ENCODE measurements at places on chromosomes 1 and 21. TPM values are rescaled to one million over a fixed set of nuclear protein-coding genes. Genes with fewer than 3 reads are reported as not detected.

LAPTM5 gene
- polyA plus RNA-seq = 5.4 TPM

- no peaks in the 10 kb centered on the region for H3K27me3 ChIP-seq
- H3K27ac ChIP-seq = no peak overlapping the region
- peak; percentile 13 for DNase-seq
Measured at GRCh38 chr1:88016947-88017346, 667.1 kb upstream of the PKN2 start.

DNA sequence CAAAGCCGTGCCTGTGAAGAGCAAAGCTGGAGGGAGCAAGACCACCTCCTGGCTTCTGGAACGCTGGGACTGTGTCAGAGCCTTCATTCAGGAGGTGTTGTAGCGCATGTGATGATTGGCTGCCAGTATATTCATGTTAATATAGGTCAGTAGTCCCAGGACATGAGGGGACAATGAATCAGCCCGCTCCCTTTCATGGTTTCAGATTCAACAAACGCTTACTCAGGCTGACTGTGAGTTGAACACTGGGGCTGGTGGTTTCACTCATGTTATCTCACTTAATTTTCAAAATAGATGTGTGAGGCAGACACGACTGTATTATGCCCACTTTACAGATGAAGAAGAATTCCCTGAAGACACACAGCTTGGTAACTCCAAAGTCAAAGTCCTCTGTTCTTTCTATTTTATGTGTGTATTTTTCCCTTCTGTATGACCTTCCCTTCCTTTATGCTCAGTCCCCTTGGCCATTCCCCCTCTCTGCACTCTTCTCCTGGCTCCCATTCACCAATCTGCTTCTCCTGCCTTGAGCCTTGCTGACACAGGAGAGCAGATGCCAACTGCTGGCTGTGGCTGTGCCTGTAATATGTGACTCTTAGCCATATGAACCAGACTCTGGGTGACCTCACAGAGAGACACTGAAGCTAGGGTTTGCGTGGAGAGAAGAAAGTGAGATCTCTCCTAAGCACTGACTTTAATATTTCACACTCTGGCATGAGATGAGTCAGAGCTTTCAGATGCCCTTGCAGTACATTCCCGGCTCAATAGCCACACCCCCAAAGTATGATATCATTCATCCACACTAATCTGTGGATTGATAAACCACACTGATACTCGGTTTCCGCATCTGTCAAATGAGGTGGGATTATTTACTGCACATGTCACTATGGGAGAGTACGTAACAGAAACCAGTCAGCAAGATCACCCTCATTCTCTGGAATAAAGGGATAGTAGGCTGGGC lies 31.4 kb upstream of the KIRREL1 start:
- H3K36me3 ChIP-seq = no peaks in the 10 kb centered on the region
- H3K27ac ChIP-seq = no peak overlapping the region
- H3K4me1 ChIP-seq = peaks cover 25% of the 10 kb centered on the region

GRCh38 chr21:29231756-29232529 lies 66.8 kb upstream of the BACH1 start:
- no peak overlapping the region for H3K27ac ChIP-seq
- H3K36me3 ChIP-seq = no peaks in the 10 kb centered on the region
- DNase-seq = no peak
- no peaks in the 10 kb centered on the region for H3K27me3 ChIP-seq

- H3K27me3 ChIP-seq = no peaks in the 10 kb centered on the region
- no peaks in the 10 kb centered on the region for H3K36me3 ChIP-seq
- H3K27ac ChIP-seq = no peak overlapping the region
Measured at GRCh38 chr1:170131450-170131849, 14.3 kb upstream of the NTMT2 start.

DNA sequence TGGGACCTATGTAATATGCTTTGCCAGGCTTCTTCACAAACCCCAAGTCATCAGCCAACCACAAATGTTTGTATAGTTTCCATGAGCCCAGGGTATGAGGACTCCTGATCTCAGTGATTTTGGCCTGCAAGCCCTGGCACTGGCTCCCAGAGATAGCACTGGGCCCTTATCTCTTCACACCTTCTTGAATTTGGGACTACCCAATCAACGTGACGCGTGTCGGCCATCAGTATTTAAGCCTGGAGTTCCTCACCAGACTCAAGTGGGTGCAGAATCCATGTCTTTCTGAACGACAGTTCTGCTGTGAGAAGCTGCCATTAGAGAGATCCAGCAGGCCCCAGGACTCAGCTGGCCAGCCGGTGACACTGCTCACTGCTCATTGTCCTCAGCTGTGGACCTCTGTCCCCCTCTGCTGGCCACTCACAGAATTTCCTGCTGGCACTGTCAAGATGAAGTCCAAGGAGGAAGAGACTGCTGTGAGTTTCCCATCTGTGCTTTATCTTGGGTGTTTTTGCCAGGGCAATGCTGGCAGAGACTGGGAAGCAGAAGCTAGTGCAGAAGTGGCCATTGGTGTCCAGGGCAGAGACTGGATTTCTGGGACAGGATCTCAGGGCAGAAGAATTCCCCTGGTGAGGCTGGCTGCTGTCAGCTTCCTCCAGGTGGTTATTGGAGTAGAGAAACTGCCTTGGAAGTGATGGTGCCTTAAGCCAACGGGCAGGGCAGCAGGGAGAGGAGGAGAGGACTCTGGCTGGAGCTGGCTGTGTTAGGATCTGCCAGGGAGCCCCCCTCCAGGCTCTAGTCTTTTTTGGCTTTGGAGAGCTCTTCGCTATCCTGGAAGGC lies 28.4 kb downstream of the TMCC2 start:
- H3K4me3 ChIP-seq = no peak overlapping the region
- H3K36me3 ChIP-seq = no peaks in the 10 kb centered on the region
- H3K27ac ChIP-seq = no peak overlapping the region
- peak; percentile 93 for DNase-seq
- no peaks in the 10 kb centered on the region for H3K4me1 ChIP-seq

- H3K4me3 ChIP-seq = no peak overlapping the region
- H3K27me3 ChIP-seq = no peaks in the 10 kb centered on the region
- no peaks in the 10 kb centered on the region for H3K4me1 ChIP-seq
- H3K27ac ChIP-seq = no peak overlapping the region
- H3K36me3 ChIP-seq = no peaks in the 10 kb centered on the region
Measured at GRCh38 chr21:21682172-21682571, 684.0 kb downstream of the NCAM2 start.

DNA sequence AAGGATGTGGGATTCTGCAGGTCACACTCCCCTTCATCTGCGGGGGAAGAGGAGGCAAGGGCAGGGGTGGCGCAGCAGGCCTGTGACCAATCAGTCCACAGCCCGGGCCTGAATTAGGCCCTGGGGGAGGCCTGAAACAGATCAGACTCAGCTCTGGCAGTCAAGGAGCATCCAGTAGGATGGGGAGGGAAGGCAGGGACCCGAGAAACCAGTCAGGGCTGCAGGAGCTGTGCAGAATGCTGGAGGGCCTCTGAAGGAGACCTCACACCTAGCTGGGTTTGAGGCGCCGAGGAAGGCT lies 12.7 kb downstream of the TNNT2 start:
- H3K36me3 ChIP-seq = no peaks in the 10 kb centered on the region
- H3K4me1 ChIP-seq = no peaks in the 10 kb centered on the region
- H3K27me3 ChIP-seq = no peaks in the 10 kb centered on the region
- H3K27ac ChIP-seq = no peak overlapping the region
- no peak for DNase-seq
